ENCODE measurements at places on chromosomes 7 and 10. TPM values are rescaled to one million over a fixed set of nuclear protein-coding genes. Genes with fewer than 3 reads are reported as not detected.

The NAT16 gene
- total RNA-seq, result not detected

The EXOC6 gene
- 12.1 TPM for total RNA-seq

The DPP6 gene
- not detected for total RNA-seq

The PAX4 gene
- not detected for total RNA-seq

The SUGCT gene
- total RNA-seq, result 0.61 TPM

The FLNC gene
- not detected for total RNA-seq

The TLL2 gene
- total RNA-seq, result not detected

The SFRP5 gene
- not detected for total RNA-seq

The CACNB2 gene
- not detected for total RNA-seq

The PAPSS2 gene
- 0.06 TPM for total RNA-seq

The TRPV5 gene
- not detected for total RNA-seq

The TBC1D12 gene
- 0.96 TPM for total RNA-seq

The CRPPA gene
- total RNA-seq, result 1.2 TPM

The H2BK1 gene
- total RNA-seq, result not detected

All from activated CD8-positive, alpha-beta memory T cell treated with anti-CD3 and anti-CD28 coated beads, Interleukin-2, amount 10 ng/mL, durations not matched to agents 7 days and 5 days (primary cell).